C1 segment of cervical spinal cord (tissue), 14 donors: ENCODE measurements at places on chromosomes 7 and 10.

DNA sequence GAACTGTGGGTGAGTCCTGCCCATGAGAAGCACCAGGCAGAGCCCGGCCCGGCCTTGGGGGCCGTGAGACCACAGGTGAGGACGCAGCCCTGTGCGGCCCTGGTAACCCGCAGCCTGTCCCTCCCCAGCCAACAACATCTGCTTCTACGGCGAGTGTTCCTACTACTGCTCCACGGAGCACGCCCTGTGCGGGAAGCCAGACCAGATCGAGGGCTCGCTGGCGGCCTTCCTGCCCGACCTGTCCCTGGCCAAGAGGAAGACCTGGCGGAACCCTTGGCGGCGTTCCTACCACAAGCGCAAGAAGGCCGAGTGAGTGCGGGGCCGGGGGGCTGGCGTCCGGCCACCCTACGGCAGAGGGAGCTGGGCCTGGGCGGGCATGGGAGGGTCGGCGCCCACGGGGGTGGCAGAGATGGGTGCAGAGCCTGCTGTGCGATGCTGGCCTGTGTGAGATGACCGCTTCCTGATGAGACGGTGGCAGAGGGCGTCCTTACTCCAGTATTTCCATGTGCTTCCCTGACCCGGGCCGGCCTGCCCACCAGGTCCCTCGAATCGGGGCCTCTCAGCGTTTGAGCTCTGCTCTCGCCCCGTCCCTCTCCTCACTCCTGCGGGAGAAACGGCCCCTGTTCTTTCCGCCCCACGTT is 34.1 kb upstream of the FOXL3 start:
- DNase-seq: no peak

DNA sequence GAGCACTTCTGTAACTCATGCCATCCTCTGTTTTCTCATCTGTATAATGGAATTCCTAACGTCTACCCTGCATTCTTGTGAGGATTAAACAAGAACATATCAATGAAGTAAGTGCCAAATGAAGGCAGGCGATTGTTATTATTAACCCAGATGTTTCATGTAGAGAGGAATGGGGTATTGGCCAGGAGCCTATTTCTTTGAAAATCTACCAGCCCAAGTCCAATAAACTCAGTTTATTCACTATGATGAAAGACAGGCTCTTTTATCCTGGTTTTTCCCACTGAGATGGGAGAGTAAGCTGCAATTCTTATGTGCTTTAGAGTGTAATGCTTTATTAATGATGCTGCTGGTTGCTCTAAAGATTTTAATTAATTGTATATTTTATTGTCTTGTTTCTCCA is 9.6 kb downstream of the CTTNBP2 start:
- no peak for DNase-seq

DNA sequence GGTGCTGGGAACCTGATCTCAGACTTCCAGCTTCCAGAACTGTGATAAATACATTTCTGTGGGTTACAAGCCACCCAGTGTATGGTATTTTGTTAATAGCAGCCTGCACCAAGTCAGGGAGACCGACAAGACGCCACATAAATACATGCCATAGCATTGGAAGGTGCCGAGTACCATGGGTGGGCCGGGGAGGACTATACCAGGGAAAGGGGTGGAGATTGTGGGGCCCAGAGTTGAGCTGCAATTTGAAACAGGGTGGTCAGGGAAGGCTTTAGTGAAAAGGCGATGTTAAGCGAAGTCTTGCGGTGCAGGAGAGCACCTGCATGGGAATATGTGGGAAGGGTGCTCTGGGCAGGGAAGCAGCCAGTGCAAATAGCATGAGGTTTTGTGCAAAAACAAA is 88.9 kb upstream of the LRRC4 start:
- DNase-seq: no peak

- DNase-seq: no peak
Measured at GRCh38 chr7:74187915-74188675, 13.9 kb downstream of the EIF4H start.

GRCh38 chr7:2637505-2638223 is 5.9 kb downstream of the TTYH3 start:
- DNase-seq: peak; percentile 59

DNA sequence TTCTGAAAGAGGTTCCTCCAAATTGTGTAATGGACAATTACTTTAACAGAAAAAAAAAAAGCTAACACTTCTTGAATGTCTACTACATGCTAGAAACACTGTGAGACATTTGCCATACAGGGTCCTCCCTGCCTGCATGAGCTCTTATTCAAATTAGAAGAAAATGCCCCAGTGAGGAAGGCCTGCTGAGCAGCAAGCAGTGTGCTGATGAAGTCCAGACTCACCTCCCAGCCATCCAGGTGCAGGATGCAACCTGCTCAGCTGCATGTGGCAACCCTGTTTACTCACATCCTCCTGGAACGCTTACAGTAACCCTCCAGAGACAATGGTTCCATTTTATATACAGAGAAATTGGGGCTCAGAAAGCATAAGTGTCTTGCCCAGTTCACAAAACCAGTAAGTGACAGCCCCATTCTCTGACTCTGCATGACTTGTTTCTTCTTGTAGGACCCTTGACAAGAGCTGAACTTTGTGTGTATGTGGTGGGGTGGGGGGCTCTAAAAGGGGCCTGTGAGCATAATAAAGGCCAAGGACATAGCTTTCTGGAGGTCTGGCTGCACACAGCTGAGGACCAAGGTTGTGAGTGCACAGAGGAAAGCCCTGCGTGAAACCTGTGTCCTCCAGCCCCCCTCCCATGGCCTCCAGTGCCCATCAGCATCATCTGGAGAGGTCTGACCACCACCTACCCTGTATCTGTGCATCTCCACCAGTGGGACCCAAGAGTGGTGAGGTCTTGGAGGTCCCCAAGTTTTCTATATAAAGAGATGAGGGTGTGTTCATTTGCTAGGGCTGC is 387.8 kb downstream of the GRID1 start:
- no peak for DNase-seq

GRCh38 chr10:71608819-71609768 is 110.5 kb downstream of the C10orf105 start:
- peak; percentile 54 for DNase-seq

- no peak for DNase-seq
Measured at GRCh38 chr7:74344132-74344496, 54.9 kb downstream of the CLIP2 start.

DNA sequence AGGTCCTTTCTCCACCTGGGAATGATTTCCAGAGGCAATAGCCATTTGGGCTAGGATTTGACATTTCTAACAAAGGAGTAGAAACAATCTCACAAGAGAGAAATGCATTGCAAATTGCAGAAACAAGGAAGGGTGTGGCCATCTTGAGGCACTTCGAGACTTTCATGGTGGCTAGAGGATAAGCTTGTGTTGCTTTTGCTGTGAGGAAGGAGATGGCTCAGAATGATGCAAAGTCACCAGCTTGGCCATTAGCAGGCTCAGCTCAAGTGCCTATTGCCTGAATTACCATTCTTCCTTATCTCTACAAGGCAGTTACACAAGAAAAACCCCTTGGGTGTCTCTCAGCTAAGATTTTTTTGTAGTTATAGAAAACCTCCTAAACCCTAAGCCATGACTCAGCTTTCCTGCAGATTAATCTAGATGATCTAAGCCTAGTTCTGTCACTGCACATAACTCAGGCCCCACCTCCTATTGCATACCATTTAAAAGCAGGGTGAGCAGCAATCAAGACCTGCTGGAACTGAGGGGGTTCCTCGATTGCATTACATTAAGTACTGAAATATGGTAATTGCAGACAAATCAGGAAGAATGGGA is 683.1 kb downstream of the NRG3 start:
- no peak for DNase-seq

DNA sequence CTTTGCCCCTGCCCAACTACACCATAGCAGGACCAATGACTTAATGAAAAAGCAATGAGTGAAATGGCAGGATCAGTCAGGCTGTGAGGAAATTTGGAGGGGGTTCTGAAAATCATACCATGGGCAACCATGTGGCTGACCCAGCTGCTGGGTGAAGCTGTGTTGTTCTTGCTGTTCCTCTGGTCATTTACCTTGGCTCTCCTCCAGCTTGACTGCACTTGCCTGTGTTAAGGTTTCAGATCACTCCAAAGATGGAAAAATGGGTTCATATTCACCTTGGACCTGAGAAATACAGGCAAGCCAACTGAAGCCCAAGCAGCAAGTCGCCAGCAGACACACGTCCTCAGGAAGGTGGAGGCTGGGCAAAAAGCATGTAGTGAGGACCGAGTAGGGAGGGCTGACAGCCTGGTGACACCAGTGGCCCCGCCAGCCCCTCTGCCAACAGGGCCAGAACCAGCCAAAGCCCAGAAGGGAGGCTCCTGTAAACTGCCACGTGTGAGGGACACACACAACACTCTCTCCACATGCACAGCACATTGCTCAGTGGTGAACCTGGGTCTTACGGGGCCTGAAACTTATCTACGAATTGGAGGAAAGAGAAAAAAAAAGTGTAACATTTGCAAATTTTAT is 40.1 kb downstream of the PARP12 start:
- no peak for DNase-seq

DNA sequence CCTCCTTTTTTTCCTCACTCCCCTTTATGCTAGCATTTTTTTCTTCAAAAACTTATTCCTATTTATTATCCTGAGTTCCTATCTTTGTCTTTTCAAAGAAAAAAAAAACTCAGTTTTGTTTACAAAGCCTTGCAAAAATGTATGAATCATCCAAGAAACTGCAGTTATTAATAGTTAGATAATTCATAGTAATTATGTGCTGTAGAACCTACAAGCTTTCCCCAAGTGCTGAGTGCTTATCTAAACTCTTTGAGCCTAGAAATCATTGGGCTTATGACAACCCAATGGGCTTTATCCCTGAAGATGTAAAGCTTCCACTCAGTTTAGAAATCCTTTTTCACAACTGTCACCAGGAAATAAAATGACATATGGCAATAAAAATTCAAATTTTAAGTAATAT is 145.9 kb upstream of the WNT16 start:
- DNase-seq: no peak

DNA sequence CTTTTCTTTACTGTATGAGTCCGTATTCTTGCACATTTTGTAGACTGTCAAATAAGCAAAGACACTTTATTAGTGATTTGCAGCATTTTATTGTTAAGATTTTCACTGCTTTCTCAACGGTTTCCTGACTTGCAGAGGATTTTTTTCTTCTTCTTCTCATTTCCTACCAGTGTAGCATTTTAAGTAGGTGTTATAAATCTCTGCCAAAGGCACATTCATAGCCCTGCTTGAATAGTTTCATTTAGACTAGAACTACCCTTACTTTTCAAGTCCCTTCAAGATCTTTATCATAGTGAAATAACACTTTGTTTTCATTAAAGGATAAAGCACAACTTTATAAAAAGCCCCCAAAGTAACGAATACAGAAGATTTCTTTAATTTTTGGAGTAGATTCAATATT is 271.4 kb downstream of the TSPAN12 start:
- no peak for DNase-seq

DNA sequence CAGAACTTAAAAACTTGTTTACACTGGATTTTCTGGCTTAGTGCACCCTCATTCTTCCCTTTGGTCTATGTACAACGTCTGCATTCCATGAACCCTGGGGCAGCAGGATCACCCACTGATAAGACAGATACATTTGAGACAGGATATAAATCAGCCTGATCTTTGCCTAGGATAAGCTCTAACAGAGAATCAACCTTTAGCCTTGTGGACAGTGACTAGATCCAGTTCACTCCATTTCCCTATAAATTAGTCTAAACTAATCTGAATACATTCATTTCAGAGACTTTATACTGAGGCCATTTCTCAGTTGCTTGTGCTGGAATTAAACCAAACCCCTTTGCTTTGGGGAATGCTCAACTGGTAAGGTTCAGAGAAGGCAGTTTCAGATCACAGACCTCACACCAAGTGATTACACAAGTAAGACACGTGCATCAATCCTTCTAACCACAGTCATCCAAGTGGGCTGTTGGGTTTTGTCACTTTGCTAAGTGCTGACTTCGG is 639.8 kb upstream of the FZD8 start:
- DNase-seq: no peak

DNA sequence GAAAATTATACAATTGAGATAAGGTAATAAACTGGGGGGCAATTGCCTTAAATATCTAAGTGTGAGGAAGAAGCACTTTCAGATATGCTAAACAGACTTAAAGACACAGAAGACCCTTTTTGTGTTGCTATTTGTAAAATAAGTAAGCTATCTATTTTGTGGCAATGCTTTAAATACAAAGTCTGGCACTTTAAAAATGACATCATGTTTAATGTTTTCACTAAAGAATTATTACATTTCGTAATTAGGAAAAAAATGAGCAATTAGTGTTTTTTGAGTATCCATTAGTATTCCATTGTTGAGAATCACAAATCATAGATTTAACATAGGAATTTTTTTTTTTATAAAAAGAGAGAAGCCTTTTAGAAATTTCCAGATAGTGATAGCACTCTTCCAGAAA is 2.1 kb downstream of the CREB5 start:
- no peak for DNase-seq

DNA sequence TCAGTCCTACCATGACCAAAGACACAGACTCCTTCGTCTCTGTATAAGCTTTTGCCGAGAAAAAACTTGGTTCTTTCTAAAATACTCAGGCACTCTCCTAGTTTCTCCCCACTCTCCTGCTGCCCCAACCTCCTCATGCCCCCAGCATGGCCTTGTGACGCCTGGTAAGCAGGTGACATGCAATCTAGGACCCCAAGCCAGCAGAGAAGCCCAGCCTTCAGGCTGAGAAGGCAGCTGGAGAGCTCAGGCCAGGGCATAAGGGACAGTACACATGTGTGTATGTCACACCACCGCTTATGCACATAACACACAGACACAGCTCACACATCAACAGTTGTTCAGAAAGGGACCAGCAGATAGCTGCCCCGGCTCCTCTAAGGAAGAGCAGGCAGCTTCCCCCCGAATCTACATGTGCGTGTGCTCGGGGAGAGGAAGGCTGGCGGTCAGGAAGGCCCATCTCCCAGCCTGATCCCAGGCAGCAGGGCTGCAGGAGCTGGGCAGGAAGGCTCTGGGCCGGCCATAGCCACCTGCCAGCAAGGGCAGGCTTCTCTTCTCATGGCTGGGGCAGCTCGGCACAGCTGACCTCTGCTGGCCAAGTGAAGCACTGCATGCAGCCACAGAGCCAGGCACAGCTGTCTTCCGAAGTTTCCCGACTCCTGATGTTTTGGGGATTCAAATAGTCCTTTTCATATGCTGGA is 8.5 kb downstream of the DDX56 start:
- DNase-seq: peak; percentile 27

- no peak for DNase-seq
Measured at GRCh38 chr7:188727-189500, 3.5 kb upstream of the FAM20C start.

GRCh38 chr10:15254808-15255648 is 86.5 kb upstream of the NMT2 start:
- DNase-seq: peak; percentile 49

GRCh38 chr10:123837756-123838155 is 53.9 kb downstream of the CPXM2 start:
- DNase-seq: no peak

DNA sequence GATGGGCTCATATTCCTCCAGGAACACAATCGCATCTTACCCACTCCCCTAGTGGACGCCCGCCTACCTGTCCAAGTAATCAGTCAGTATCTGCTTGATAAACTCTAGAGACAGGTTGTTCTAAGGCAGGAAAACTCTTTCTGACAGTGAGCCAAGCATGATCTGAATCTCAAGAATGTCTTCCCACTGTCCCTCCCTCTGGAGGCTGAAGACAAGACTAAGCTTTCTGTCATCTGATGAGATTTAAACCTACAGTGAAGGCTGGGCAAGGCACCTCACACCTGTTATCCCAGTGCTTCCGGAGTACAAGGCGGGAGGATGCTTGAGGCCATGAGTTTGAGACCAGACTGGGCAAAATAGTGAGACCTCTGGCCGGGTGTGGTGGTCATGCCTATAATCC is 586.6 kb downstream of the GALNT17 start:
- DNase-seq: no peak
